Left colon (tissue), 2 donors: ENCODE measurements at places on chromosomes 12 and 14. TPM values are rescaled to one million over a fixed set of nuclear protein-coding genes. Genes with fewer than 3 reads are reported as not detected.

TBX5 gene
- total RNA-seq: not detected

DNA sequence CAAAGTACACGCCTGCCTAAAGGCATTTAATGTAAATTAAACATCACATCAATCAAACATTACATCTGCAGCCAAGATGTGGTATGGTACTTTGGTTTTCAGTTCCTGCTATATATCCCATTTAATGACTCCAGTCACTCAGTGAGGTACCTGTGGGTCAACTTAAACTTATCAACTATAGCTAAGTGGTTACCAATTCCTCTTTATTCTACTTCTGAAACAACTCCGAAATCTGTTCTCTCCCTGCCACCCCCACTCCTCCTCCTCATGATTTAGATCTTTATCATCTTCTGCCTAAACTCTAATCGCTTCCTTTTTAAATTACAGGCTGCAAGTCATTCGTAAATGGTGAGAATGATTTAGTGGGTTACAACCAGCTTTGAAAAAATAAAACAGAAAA is 57.9 kb downstream of the BCL2L14 start:
- no peak for DNase-seq

- peak; percentile 15 for DNase-seq
Measured at GRCh38 chr12:30926243-30927221, at the start of gene TSPAN11. Gene TSPAN11, plus strand, starts transcription at chr12:30926748. Its CDS starts 27,244 bp downstream, at chr12:30953992.

DNA sequence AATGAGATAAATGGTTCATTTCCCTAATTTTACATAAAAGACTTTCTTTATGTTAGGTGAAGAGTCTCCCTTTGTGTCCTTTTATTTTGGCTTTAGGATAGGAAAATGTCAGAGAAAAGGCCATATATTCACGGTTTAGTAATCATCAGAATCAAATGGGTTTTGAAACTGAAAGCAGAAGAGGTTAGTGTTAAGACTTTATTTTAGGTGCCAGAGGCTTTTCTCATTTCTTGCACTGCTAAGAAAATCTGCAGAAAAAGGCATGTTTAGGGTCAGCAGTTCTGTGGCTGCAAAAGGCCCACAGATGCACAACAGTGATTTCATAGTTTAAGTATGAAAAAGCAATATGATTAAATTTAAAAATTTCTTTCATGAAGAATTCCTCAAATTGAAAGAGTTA is 80.4 kb upstream of the SINHCAF start:
- no peak for DNase-seq

DNA sequence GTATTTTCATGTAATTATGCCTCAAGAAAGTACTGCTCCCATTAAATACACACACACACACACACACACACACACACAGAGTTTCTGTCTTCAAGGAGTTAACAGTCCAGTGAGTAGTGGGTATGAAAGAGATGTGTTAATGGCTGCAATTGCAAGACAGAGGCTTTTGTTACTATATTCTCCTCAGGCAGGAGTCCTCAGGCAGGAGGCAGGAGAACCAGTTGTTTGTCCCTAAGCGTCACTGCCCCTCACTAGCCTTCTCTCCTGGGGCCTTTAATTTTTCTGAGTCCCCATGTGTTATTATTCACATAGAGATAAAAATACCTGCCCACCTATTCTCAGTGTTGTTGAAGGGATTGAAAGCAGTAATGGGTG is 31.2 kb downstream of the DAD1 start:
- no peak for DNase-seq

DHH gene
- 0.50 TPM for total RNA-seq

NAA30 gene
- 15.6 TPM for total RNA-seq

SCYL2 gene
- 66.0 TPM for total RNA-seq

GALNT4 gene
- 47.4 TPM for total RNA-seq

DNA sequence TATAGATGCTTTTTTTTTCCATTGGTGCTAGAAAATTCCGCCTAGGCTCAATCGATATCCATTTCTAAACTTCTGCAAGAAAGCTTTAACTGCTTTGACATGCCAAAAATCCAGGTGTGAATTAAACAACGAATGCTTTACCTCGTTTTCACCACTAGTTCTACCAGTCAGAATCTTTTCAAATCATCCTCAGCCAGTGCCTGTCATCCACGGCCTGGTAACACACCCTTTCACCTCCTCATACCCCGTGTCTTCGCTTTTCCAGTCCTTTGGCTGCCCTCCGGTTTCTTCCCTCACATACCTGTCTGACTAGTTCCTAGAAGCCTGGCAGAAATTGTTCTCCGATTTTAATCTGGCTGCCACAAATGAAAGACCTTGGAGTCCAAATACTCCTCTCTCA is 1.4 kb upstream of the PHC1 start:
- no peak for DNase-seq

RIC8B gene
- total RNA-seq: 15.6 TPM

ZFHX2 gene
- 0.49 TPM for total RNA-seq

DNA sequence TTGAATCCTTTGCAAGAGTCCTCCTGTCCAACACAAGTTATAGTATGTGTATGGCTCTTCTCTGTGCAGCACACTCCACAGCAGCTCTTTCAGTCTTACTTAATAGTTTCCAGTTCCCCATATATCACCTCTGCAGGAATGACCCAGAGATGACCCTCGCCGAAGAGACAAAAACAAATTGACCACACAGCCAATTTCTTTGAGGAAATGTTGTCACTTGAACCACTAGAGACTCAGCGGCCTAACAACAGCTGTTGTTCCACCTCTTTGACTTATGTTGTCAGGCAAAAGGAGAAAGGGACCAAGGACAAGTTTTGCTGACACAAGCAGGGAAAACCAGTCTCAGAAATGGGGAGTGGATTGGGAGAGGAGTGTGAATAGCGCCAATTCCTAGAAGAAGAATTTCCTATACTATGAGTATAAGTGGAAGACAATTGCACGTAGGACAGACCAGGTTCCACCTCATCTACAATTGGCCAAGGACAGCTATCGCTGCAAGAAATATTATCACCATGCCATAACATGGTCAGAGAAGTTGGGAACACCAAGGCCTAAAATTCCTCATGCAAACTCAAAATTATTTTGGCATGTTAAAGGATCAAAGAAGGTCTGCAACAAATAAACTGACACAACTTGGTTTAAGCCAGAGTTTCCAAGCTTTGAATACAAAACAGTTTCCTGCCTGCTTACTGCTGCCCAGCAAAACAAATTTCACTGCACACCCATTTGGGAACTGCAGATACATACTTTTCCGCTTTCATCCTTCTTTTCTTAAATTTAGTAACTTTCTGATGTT is 41.7 kb upstream of the ITPR2 start:
- no peak for DNase-seq

DNA sequence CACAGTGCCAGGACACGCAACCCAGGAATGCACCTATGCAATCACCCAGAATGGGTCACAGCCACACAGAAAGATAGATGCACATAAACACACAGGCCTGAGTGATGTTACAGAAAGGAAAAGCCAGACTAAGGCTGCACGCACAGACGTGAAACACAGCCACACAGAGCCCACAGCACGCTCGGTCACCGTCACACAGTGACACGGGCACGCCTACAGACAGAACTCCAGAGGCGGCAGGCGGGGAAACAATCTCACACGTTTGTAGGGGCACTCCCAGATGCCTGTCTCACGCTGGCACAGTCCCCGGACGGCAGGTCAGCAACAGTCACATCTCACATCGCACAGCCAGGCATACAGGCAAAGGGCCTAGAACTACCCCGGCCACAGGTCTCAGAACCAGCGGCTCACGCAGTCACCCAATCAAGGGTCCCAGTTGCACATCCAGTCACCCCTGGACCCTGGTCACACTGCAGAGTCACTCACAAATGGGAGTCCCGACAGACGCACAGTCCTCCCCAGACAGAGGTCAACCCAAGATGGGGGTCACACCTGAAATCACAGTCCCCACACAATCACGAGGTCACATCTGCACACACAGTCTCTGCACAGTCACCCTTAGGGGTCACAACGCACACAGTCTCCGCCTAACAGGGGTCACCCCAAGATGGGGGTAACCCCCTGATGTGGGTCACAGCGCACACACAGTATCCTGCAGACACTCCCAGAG is 790 bp downstream of the SSH1 start:
- peak; percentile 81 for DNase-seq

GRCh38 chr14:52553671-52554575 is 1.3 kb downstream of the GPR137C start:
- peak; percentile 92 for DNase-seq

- no peak for DNase-seq
Measured at GRCh38 chr14:101225157-101226152, 321.9 kb upstream of the RTL1 start.

DNA sequence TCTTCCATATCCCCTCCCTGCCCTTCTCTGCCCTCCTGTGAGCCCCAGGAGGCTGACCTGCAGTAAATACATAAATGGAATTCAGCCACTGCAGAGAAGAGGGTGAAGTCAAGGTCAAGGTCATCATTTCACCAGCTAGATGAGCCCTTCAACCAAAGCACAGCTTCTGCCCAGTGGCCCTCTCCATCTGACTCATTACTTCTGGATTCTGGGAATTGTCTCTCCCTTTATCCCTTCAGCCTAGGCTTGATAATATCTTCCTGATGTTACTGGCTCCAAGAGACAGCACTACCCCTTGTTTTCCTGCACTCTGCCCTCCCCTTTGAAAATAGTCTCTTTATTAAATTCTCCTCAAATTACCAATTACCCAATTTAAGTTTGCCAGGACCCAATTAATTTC is 64.5 kb downstream of the TTC9 start:
- DNase-seq: no peak

DNA sequence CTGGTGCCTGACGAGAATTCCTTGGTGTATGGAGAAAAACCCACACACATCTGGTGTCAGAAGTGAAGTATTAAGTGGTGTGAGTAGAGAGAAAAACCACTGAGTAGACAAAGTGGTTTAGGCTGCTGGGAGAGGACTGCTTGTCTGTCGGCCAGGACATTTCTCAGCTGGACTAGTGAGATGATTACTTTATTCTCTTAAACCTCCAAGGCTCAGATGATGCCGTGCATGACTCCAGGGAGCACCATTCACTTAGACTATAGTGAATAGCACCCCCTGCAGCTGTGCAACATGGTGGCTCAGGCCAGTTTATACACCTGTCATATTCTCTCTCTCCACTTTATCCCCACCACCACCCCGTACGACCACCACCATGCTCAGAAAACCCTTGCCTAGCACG is 28.5 kb upstream of the NFYB start:
- DNase-seq: no peak

DNA sequence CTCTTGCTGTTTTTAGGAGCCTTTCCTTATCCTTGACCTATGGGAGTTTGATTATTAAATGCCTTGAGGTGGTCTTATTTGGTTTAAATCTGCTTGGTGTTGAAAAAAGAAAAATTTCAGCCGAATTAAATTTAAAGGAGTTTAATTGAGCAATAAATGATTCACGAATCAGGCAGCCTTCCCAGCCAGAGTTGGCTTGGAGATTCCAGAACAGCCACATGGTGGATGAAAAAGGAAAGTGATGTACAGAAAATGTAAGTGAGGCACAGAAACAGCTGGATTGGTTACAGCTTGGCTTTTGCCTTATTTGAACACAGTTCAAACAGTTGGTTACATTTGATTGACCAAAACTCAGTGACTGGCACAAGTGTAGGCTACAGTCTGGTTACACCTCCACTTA is 69.7 kb downstream of the WASHC3 start:
- DNase-seq: no peak

DNA sequence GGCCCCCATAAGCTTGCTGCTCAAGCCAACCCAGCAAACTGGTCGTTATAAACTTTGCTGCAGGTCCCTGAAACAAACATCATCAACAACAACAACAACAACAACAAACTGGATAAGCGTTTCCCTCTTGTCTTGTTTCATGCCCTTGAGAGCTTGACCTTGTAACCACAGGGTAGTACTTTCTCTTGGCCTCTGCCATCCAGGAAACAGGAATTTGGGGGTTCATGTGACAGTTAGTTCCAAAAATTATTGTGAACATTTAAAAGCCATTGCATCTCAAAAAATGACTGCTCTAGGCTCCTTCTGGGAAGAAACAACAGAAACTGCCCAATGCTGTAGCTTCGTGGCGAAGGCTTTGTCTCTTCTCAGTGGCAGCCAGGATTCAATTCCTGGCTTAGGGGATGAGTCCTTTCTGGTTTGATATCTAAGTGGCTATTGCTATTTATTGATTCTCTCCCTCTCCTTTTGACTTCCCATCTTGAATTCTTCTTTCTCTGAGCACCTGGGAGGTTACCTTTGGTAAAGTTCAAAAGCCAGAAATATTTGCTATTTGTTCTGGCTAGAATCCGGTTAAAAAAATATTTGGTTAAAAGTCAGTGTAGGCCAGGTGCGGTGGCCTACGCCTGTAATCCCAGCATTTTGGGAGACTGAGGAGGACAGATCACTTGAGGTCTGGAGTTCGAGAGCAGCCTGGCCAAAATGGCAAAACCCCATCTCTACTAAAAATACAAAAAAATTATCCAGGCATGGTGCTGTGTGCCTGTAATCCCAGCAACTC is 52.0 kb upstream of the CPM start:
- no peak for DNase-seq

DNA sequence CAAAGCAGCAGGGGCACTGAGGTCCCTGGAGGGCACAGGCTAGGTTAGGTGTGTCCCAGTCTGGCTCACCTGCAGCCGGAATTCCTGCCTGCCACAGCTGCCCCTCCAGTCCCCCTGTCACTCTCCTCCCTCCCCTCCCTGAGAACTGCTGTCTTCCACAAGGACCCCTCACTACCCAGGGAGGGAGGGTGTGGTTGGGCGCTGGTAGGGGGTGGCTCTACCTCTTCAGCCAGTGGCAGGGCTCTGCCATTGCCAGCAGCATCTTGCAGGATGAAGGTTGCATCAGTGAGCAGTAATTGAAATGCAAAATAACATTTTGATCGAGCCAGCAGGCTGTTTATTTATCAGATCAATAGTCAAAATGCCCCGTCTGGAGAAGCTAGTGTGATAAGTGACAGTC is 45.7 kb downstream of the ESRRB start:
- DNase-seq: no peak

GRCh38 chr12:7705846-7706245 is 5.4 kb upstream of the DPPA3 start:
- no peak for DNase-seq

MTRFR gene
- 9.6 TPM for total RNA-seq

- peak; percentile 79 for DNase-seq
Measured at GRCh38 chr12:1670358-1671268, 20.3 kb upstream of the ADIPOR2 start.

GRCh38 chr12:13252616-13253015 is 56.1 kb downstream of the EMP1 start:
- DNase-seq: no peak
